ENCODE measurements at places on chromosomes 7 and 10.
A peak's percentile ranks its signal among the peaks of the same experiment; 100 is the strongest.

DNA sequence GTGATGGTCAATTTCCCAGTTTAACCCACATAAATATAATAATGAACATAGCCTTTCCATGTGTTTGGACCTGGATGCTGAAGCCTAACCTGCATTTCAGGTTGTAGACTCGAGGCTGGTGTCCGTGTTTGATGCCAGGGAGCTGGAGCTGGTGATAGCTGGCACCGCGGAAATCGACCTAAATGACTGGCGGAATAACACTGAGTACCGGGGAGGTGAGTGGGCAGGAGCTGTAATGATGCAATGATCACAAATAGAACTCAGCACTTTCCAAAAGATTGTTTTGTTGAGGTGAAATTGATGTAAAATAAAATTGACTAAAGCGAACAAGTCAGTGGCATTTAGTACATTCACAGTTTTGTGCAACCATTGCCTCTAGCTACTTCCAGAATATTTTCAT is 30.8 kb upstream of the STK17A start:
- DNase-seq = no peak

- peak; percentile 9 for DNase-seq
Measured at GRCh38 chr7:4951903-4952636, 6.9 kb downstream of the MMD2 start.

DNA sequence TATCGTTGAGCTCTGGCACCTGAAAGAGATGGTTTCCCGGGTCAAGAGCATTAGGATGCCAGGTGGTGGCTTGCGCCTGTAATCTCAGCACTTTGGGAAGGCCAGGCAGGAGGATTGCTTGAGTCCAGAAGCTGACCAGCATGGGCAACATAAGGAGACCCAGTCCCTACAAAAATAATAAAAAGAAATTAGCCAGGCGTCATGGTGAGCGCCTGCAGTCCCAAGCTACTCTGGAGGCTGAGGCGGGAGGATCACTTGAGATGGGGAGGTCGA is 6.1 kb upstream of the KCP start:
- DNase-seq = no peak

GRCh38 chr10:3723766-3724165 is 61.2 kb downstream of the KLF6 start:
- DNase-seq = no peak

DNA sequence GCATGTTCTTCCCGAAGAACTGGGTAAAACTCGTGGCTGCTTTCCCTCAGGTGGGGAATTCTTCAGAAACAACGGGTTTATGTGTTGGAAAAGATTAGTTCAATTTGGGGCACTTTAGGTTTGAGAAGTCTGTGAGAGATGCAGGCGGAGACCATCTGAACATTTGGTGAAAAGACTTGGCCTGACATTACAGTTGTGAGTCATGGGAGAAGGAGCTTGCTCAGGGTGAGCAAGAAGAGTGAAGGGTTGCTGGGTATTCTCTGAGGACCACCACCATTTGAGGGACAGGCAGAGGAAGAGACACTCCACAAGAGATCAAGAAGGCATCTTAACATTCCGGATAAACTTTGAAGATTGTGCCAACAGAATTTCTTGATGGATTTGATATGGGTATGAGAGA is 88.6 kb downstream of the PODXL start:
- DNase-seq = no peak

DNA sequence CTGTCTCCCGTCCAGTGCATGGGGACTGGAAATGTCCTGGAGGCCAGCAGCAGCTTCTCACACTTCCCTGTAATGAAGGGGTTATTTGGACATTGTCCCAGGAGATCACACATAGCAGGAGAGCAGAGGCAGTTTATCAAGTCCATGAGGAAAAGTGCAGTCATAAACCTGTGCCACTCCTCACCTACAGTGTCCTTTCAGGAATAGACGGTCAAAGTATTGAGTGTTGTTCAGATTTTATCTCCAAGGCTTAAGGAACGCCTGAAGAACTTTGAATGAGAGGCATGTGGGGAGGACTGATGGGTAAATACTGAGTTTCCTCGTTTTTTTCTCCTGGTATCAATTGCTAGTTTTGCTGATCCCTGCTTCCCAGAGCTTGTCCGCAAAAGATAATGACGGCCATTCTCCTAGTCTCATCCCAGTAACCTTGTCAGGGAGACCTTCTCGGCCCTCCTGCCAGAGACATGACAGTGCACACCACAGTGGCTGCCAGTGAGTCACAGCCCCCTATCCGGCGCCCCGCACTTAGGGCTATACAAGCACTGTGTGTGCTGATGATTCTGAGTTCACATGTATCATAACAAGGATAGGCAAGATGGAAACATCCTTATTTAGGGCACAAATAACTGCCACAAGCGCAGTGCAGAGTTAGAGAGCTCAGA is 495.5 kb upstream of the MGMT start:
- DNase-seq = no peak

DNA sequence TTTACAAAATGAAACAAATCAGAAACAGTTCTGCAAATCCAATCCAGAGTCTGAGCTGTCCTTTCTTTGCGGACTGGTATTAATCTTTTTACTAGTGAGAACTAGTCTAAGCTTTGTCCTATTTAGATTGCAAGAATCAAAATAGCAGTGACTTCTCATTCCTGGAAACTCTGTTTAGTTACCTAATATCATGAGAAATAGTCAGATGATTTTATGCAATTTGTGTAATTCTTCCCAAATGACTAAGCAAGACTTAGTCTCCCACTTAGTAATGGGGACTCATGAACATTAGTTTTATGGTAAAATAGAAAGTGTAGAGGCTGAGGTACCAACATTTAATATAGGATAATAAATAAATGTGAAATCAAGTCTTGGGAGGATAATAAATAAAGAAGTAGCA is 341.3 kb downstream of the DNAJB9 start:
- no peak for DNase-seq

- no peak for DNase-seq
Measured at GRCh38 chr7:69847921-69848612, 249.8 kb downstream of the AUTS2 start.

- peak; percentile 64 for DNase-seq
Measured at GRCh38 chr10:63133821-63134557, 861 bp downstream of the NRBF2 start.

DNA sequence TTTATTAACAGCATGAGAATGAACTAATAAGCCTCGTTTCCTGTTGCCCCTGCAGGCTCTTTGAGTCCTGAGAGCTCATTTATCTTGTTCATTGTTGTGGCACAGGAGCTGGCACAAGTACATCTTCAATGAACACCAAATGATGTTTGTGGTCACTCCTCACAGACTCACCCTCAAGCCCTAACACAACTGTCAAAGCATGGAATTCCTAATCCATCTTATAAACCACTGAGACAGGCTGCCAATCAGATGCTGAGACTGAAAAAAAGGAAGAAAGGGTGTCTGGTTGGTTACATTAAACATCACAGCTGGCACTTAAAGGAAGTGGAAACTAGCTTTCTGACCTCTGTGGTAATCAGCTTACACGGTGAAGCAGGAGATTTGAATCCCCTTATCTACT is 7.7 kb upstream of the CCDC172 start:
- no peak for DNase-seq

DNA sequence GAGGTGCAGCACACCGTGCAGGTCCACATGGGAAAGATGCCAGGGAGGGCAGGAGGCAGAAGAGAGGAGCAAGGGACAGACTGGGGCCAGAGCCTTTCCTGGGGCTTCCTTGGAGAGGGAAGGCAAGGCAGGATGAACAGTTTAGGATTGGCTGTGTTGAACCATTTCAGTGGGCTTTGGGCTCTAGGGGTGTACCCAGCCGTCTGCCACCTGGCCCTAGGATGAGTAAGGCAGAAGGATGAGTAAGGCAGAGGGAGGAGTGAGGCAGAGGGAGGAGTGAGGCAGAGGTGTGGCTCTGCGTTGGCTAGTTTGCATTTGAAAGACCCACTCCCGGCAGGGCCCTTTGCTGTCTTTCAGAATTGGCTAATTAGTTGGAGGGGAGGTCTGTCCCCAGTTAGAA is 31.5 kb upstream of the PRF1 start:
- DNase-seq = no peak

DNA sequence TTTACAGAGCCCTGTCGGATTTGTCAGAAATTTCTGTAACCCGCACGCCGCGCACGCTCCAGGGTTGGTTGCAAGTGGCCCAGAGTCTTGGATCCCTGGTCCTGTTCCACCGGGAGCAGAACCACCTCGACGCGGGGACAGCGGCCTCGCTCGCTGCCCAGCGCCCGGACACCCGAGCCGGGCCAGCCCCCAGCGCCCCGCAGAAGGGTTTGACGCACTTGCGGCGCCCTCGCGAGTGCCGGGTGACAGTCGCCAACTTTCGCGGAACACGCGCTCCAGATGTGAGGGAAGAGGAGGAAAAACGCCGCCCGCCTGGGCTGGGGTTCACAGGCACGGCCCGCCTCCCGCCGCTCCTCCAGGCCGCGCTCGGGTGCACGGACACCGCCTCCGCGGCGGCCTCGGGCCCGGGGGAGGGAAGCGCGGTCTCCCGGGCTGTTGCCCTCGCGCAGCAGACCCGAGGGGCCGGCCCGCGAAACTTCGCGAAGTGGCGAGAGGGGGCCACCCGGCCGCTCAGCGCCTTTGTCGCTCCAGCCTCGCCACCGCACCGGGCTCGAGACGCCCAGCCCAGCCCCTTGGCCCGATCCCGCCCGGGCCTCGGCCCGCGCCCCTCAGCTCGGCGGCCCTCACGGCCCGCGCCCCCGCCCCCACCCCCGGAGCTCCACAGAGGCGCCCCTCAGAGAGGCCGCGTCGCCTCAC is 514 bp downstream of the RNF216 start:
- DNase-seq = peak; percentile 43

- no peak for DNase-seq
Measured at GRCh38 chr7:50988465-50988864, 205.8 kb upstream of the GRB10 start.

DNA sequence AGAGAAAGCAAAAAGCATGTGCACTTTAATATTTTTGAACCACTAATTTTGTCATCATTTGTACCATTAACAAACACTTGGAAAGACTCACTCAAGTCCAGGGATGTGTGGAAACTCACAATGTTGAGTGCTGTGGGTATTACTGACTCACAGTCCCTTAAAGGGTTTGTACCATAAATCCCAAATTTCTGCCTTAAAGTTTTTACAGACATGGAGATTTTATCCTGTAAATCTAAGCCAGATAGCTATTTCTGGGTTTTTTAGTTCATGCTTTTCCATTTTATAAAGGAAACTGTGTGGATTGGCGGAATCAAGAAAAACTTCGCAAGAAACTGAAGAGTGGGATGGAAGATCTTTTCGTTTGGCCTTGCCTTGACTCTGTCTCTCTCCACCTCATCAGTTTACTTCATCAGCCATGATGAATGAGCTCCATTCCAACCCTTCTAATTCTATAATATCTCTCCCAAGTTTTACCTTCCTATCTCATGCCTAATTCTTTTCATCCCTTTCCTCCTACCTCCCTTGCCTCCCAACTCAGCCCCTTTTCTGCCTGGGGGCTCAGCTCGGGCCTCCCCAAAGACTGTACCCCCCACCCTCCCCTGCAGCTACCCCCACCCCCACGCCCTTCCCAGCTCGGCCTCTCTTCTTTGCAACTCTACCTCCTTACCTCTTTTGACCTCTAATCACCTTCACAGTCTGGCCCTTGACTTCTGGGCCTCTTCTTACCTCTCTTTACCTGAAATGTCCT is 218.5 kb upstream of the MKLN1 start:
- DNase-seq = peak; percentile 64

DNA sequence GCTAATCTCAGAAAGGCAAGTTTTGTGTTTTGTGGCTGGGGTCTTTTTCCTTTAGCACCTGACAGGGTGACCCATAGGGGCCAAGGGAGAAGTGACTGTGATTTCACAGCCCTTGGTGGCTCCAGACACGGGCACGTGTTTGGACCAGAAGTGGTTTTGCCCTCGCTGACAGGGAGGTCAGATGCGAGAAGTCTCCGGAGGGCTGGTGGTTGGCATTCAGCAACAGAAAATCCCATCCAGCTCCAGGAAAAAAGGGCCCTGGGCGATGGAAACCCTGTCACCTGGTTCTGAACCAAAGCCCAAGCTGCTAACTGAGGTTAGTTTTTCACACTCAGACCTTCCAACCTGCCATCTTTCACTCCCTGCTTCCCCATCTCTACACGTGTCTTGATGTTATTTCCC is 272.9 kb downstream of the TRIL start:
- DNase-seq = no peak

GRCh38 chr10:81873231-81873931 is 1.6 kb upstream of the NRG3 start:
- no peak for DNase-seq

- no peak for DNase-seq
Measured at GRCh38 chr10:24259365-24260130, 50.6 kb downstream of the KIAA1217 start.

GRCh38 chr7:42373285-42373684 is 136.3 kb upstream of the GLI3 start:
- DNase-seq = no peak

- DNase-seq = peak; percentile 37
Measured at GRCh38 chr7:77199013-77199966, at the start of gene FGL2. Gene FGL2, minus strand, starts transcription at chr7:77199819. Its CDS starts 26 bp downstream, at chr7:77199793.

- no peak for DNase-seq
Measured at GRCh38 chr10:59582780-59583179, 126.9 kb downstream of the SLC16A9 start.

- no peak for DNase-seq
Measured at GRCh38 chr7:463817-464453, 55.7 kb downstream of the PDGFA start.

- no peak for DNase-seq
Measured at GRCh38 chr10:1609648-1609970, 127.7 kb downstream of the ADARB2 start.

DNA sequence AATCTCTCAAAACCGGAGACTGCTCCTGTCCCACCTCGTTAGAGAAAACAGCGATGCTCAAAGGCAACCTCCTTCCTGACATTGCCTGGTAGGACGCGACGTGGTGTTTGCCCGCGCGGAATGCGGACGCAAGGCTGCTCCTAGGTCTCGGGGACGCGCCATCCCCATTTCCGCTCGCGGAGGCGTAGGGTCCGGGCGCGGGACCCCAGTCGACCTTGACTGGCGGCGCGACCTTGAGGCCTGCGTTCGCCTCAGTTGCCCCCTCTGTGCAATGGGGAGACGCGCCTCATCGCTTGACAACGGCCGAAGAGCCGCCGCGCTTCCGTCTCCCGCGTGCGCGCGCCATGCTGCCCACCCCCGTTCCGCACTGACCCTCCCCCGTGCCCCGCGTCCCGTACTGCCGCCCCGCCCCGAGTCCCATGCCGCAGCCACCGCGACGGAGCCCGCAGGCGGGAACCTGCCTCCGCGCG is 412 bp upstream of the PPIA start:
- DNase-seq = peak; percentile 46

- DNase-seq = no peak
Measured at GRCh38 chr10:20254078-20254477, 437.8 kb downstream of the PLXDC2 start.

GRCh38 chr7:23966941-23967340 is 256.9 kb downstream of the STK31 start:
- DNase-seq = no peak

GRCh38 chr7:95367606-95368005 is 28.6 kb downstream of the PON3 start:
- no peak for DNase-seq

GRCh38 chr10:123039632-123039930 is 30.8 kb downstream of the ACADSB start:
- DNase-seq = no peak

DNA sequence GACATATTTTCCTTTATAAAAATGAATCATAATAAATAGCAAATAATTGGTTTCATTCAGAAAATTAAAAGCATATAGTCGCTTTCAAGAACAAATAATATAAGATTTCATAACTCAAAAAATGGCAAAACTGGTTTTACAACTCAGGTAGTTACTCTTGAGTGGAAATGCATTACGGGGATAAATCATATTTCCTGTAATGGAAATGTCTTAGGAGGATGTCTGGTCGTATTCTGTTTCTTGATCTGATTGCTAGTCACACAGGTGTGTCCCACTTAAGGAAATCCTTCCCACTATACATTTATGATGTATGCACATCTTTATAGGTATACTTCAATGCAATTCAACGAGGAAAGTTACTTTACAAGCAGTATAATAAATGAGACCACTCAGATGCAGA is 20.7 kb downstream of the NRAP start:
- DNase-seq = no peak

All from fibroblast of villous mesenchyme (primary cell).